ENCODE measurements at places on chromosomes 6 and 20. TPM values are rescaled to one million over a fixed set of nuclear protein-coding genes. Genes with fewer than 3 reads are reported as not detected.

Gene SAMD5
- 0.62 TPM for total RNA-seq

Gene TLDC2
- not detected for total RNA-seq

Gene DACT2
- total RNA-seq: 0.65 TPM

Gene ZBTB46
- total RNA-seq: 0.46 TPM

Gene SOX4
- 7.6 TPM for total RNA-seq

Gene CD24
- 180 TPM for total RNA-seq

Gene SLC22A23
- total RNA-seq: 11.2 TPM

Gene SNPH
- 3.7 TPM for total RNA-seq

Gene OOEP
- not detected for total RNA-seq

Gene PRSS16
- total RNA-seq: 2.7 TPM

Gene HSPA1L
- 1.2 TPM for total RNA-seq

Gene ADTRP
- total RNA-seq: 1.0 TPM

Gene UBD
- total RNA-seq: 0.49 TPM

Gene POPDC3
- 30.2 TPM for total RNA-seq

Gene COL11A2
- 0.90 TPM for total RNA-seq

Gene RBPJL
- not detected for total RNA-seq

Gene DSN1
- total RNA-seq: 27.4 TPM

Gene HLA-E
- total RNA-seq: 72.1 TPM

Gene SMLR1
- not detected for total RNA-seq

Gene MYBL2
- 92.0 TPM for total RNA-seq

Gene TP53TG5
- total RNA-seq: not detected

Gene PRL
- total RNA-seq: not detected

Gene UNC93A
- total RNA-seq: not detected

Gene ESR1
- total RNA-seq: not detected

Gene PAX1
- not detected for total RNA-seq

Gene EPPIN
- total RNA-seq: not detected

Gene PBOV1
- total RNA-seq: not detected

Gene GJA1
- total RNA-seq: 50.3 TPM

Gene SAMD10
- not detected for total RNA-seq

Gene TREML2
- not detected for total RNA-seq

Gene HTR1B
- not detected for total RNA-seq

Gene BPIFA3
- total RNA-seq: not detected

Gene MEI4
- total RNA-seq: not detected

Gene NNAT
- total RNA-seq: not detected

Gene DOK5
- not detected for total RNA-seq

Gene CCR6
- not detected for total RNA-seq

Gene HMGN3
- 64.7 TPM for total RNA-seq

Gene GCNT2
- 5.9 TPM for total RNA-seq

Gene MRPS10
- total RNA-seq: 42.1 TPM

Gene EYS
- 0.02 TPM for total RNA-seq

Gene GGTLC1
- total RNA-seq: not detected

Gene TMEM244
- not detected for total RNA-seq

Gene PLCB4
- 13.0 TPM for total RNA-seq

Gene SLC52A3
- 0.55 TPM for total RNA-seq

Gene MYT1
- 0.03 TPM for total RNA-seq

Gene ATAT1
- 6.0 TPM for total RNA-seq

Gene ZBTB12
- 4.2 TPM for total RNA-seq

All from A549 treated with RU486 at 1 μM for 4 hours (cell line).